ENCODE measurements at places on chromosomes 3 and 15. TPM values are rescaled to one million over a fixed set of nuclear protein-coding genes. Genes with fewer than 3 reads are reported as not detected.

Gene PRRT3
- total RNA-seq = 2.2 TPM

Gene GPR171
- 2.7 TPM for total RNA-seq

DNA sequence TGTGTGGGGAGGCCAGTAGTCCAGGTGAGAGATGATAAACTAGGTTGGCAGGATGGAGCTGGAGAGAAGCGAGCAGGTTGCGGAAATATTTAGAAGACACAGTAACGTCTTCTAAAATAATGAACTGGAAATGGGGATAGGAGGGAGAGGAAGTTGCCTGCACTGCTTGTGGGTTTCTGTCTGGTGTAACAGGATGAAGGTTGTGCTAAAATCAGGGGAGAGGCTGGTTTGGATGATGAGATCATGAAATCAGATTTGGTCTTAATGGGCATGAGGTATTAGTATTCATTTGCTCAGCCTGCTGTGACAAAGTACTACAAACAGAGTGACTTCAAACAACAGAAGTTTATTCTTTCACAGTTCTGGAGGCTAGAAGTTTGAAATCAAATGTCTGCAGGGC, 32.1 kb upstream of the TNFAIP8L3 start:
- no peaks in the 10 kb centered on the region for H3K27me3 ChIP-seq
- no peak for DNase-seq
- peaks cover 3% of the 10 kb centered on the region for H3K4me1 ChIP-seq
- H3K27ac ChIP-seq = no peak overlapping the region
- H3K4me3 ChIP-seq = no peak overlapping the region
- H3K36me3 ChIP-seq = no peaks in the 10 kb centered on the region

DNA sequence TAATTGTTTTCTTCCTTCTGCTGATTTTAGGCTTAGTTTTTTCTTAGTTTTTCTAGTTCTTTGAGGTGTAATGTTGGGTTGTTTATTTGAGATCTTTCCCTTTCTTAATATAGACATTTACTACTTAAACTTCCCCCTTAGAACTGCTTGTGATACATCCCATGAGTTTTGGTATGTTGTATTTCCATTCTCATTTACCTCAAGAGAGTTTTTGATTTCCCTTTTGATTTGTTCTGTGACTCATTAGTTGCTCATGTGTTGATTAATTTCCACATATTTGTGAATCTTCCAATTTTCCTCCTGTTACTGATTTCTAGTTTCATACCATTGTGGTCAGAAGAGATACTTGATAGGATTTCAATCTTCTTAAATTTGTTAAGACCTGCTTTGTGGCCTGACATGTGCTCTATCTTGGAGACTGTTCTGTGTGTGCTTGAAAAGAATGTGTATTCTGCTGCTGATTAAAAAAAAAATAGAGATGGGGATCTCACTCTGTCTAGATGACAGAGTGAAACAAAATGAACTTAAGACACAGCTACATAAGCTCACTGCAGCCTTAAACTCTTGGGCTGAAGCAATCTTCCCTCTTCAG, 22.3 kb downstream of the GRM2 start:
- H3K4me1 ChIP-seq = no peaks in the 10 kb centered on the region
- DNase-seq = no peak
- no peak overlapping the region for H3K4me3 ChIP-seq
- no peaks in the 10 kb centered on the region for H3K36me3 ChIP-seq
- H3K27ac ChIP-seq = no peak overlapping the region

GRCh38 chr15:87866961-87867360, 389.6 kb downstream of the NTRK3 start:
- no peak overlapping the region for H3K4me3 ChIP-seq
- H3K36me3 ChIP-seq = no peaks in the 10 kb centered on the region
- H3K27me3 ChIP-seq = no peaks in the 10 kb centered on the region

DNA sequence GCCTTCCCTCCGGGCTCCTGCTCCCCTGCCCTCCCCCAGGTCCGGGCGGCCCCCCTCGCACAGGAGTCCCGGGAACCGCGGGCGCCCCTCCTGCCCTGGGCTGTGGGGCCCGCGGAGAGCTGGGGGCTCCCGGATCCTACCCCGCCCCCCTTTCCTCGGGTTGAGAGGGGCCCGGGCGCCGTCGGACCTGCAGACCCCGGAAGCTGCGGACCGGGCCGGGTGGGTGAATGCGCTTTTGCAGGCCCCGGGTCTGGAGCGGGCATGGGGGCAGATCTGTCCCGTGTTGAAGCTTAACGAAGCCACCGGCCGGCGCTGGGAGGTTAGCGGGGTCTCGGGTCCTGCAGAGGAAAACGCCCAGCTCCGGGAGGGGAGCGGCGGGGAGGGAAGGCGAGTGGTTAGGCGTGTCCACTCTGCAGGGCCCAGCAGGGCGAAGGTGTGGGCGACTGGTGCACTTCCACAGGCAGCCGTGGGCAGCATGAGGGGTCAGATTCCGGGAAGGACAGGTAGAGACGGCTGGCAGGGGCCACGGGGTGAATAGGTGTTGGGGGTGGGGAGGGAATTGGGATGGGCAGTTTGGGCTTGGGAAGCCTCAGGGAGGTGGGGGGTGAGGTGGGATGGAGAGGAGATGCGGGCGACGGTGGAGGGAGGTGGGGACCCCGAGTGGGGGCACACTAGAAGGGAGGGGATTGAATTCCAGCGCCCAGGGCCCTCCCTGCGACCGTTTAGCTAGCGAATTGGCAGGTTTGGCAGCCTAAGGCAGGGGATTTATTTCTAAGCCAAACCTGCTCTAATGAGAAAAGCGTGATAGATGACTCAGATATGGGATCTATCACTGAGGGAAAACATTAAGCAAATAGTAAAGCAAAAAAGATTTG, 635 bp downstream of the CD276 start:
- DNase-seq = no peak
- peaks cover 3% of the 10 kb centered on the region for H3K27me3 ChIP-seq
- peaks cover 49% of the 10 kb centered on the region for H3K4me1 ChIP-seq
- no peaks in the 10 kb centered on the region for H3K36me3 ChIP-seq
- H3K27ac ChIP-seq = peak overlapping the region; percentile 90
- H3K4me3 ChIP-seq = peak overlapping the region; percentile 66

- no peaks in the 10 kb centered on the region for H3K4me1 ChIP-seq
- H3K27me3 ChIP-seq = no peaks in the 10 kb centered on the region
- no peak overlapping the region for H3K27ac ChIP-seq
- no peaks in the 10 kb centered on the region for H3K36me3 ChIP-seq
- H3K4me3 ChIP-seq = no peak overlapping the region
Observed at GRCh38 chr3:186281176-186281575, 80.9 kb downstream of the DGKG start.

DNA sequence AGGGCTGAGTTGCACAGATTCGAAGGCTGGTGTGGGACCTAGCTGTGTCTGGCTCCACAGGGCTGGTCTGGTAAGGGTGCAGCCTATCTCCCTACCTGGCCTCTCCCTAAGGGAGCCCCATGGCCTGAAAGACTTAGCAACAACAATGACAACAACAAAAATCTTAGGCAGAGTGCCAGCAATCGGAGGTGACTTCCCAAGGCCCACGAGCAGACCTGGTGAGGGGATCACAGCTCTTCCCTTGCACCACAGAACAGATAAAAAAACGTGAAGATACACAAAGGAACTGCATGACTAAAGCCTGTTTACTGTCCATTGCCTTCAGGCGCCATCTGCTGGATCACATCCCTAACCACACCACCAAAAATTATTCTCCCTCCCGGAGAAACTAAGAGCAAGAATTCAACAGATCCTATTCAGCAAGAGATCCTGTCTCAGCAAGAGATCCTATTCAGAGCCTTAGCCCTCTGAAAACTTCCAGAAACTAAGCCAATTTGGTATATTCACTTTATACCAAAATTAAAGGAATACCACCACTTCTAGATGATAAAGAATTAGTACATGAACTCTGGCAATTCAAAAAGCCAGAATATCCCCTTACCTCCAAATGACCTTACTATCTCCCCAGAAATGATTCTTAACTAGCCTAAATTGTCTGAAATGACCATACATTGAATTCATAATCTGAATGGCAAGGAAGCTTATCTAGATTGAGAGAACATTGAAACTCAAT, 24.1 kb upstream of the OR5K4 start:
- no peak overlapping the region for H3K27ac ChIP-seq
- no peaks in the 10 kb centered on the region for H3K27me3 ChIP-seq
- peak; percentile 44 for DNase-seq
- no peak overlapping the region for H3K4me3 ChIP-seq
